ENCODE measurements at places on chromosomes 7 and 10.

- DNase-seq, result no peak
Observed at GRCh38 chr7:276230-276835, 13.6 kb upstream of the FOXL3 start.

DNA sequence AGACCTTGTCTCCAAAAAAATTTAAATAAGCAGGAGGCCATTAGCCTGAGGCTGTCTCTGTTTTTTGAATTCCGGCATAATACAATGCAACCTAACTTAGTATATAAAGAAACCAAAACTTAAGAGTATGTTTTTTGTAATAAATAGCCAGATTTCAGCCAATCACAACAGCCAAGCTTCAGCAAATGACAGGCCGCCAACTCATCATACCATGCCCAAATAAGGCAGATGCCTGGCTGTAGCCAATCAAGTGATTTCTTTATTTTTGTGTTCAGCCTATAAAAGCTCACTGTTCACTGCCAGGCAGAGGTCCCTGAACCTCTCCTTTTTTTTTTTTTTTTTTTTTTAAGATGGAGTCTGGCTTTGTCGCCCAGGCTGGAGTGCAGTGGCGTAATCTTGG, 12.7 kb upstream of the PURB start:
- DNase-seq, result no peak

GRCh38 chr10:78780551-78780961, 288.2 kb upstream of the ZMIZ1 start:
- DNase-seq, result no peak

DNA sequence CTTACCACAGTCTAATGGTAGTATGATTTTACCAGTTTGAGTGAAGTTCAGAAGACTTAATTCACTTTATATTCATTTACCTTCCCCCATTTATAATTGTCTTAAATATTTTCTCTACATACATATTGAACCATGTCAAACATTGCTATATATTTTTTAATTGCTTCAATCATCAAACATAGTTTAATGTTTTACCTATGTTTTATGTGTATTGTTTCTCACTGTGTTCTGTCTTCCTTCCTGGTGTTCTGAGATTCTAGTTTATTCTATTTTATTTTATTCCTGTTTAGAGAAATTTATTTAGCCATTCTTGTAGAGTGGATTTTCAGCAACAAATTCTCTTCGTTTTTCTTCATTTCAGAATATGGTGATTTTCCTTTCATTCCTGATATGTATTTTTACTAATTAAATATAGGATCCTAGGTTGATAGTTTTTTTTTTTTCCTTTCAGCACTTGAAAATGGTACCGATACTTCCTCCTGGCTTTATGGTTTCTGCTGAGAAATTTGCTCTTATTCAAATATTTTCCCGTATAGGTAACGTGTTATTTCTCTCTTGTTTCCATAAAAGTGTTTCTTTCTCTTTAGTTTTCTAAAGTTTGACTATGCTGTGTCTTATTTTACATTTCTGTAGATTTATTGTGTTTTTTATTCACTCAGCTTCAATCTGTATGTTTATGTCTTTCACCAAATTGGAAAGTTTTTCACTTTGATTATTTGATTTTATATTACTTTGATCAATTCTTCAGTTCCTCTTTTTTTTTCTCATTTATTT, 201.8 kb upstream of the AGR3 start:
- no peak for DNase-seq

- DNase-seq, result no peak
Observed at GRCh38 chr7:24214670-24215069, 69.3 kb upstream of the NPY start.

DNA sequence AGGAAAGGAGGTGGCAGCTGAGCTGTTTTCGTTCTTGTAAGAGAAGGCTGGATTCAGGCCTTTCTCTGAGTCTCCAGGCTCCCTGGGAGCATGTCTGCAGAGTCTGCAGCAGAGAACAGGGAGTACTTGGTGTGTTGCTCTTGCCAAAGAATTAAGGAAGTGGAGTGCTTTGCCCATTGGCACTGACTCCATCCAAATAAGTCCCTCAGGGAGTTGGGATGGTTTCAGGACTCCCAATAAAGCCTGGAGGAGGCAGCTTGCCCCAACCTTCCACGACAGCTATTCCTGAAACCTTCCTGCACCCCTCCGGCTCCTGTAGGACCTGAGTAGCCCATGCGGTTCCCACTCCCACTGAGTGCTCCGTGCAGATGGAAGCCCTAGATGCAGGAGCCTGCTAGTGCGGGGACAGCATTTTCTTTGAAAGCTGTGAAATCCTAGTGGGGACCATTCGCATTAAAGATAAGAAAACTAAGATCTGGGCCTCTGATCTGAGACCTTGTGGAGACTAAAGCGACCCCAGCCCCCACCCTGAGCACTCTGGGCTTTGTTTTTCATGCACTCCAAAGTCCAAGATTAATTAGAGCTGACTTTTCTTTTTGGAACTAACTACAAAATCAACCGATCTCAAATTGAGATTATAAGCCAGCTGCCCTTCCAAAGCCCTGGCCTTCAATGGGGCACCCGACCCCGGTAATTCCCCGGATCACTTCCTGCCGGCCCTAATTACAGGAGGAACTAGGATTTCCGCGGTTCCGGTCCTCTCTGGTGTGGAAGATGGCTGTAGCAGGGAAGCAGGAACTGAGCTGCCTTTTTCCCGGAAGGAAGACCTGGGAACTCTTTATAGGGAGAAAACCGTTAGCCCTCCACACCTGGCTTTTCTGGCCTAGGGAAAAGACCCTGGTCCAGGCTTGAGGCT, 110.2 kb downstream of the COL13A1 start:
- no peak for DNase-seq

DNA sequence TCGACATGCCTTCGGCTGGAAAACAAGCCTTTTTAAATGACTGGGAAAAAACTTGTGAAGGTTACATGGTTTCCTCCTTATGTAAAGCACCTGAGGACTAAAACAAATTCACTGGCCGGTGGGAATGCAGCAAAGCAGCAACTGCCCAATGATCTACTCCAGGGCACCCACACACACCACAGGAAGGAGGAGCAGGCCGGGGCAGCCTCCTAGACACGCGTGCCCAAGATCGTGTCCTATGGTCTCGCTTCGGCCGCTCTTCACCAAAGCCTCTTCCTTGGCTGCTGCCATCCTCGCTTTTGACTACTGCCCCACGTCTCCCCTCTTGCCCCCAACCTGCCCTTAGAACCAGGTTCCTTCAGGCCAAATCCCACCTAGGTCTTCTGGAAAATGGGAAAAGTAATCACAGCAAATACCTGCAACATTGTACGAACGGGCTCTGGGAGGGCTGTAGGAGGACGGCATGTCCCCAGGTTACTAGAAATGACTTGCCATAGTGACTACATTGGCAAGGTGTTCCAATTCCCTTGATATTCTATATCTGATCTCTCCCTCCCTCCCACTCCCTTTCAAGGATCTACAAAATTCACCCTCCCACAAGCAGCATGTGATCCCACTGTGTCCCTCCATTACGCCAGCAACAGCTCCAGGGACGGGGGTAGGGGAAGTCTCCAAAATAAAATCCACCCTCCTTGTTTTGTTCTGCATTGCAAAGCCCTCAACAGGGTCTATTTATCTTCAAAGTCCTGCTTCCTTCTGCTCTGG, 84.9 kb downstream of the RNF216 start:
- DNase-seq, result no peak

- no peak for DNase-seq
Observed at GRCh38 chr10:87865241-87865881, 1.9 kb downstream of the PTEN start.

DNA sequence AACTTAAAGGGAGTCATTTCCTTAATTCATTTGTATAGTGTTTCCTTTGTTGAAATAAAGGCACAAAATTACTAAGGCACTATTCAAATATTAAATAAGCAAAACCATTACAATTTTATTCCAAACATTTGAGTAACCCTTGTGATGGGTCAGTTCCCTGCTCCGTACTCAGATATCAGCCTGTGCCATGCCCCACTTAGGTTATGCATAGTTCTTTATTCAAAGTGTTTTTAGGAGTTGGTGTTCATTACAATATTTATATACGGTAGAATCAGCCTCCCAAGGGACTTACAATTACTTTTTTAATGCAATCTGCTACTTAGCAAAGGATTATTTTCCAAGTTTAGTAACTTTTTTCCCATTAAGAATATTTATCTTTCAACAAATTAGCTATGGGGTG, 119.3 kb upstream of the SEMA3D start:
- DNase-seq, result no peak

DNA sequence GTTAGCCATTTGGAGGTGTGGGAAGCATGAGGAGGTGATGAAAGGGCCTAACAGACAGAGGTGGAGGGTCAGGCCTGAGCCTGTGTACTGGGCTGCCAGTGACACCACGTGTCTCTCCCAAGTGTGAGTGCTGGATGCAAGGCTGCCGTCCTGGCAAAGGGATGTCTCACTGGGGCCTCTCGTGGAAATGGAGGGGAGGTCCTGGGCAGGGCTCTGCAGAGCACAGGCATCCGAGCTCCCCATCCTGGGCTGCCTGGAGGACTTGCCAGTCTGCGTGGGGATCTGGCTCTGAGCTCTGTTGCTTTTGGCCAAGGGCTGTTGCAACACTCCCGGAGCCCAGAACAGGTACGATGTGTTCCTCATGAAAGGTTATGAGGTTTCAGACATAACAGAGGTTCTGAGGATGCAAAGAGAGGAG, 77.3 kb downstream of the GRK5 start:
- DNase-seq, result no peak

DNA sequence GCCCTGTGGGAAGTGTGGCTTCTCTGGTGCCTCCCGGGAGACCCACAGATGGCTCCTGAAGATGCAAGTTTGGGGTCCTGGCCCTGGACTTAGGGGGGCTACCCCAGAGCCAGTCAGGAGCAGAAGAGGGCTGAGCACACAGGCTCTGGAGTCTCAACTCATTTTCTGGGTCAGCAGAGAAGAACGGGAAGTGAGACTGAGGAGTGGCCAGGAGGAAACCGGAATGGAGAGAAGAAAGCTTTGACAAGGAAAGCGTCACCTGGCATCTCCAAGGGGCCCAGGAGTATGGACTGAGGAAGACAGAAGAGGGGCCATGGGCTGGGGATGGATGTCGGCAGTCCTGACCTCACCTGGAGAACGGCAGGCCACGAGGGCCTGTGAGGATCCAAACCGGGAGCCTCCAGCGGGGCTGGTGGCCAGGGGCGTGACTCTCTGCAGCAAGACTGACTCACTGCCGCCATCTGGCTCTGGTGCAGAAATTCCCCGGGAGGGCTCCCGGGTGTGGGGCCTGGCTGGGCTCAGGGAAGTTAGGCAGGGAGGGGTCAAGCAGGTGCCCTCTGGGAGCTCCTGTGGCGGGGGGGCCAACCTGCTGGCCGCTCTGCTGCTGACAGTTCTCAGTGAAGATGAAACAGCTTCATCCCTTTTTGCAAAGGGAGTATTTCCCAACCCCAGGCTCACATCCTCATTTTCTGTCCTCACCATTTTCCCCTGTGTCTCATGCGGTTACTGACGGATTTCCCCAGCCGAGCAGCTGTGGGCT, 23.6 kb downstream of the DAGLB start:
- no peak for DNase-seq

GRCh38 chr7:100469227-100470044, 5.4 kb upstream of the SPACDR start:
- no peak for DNase-seq

DNA sequence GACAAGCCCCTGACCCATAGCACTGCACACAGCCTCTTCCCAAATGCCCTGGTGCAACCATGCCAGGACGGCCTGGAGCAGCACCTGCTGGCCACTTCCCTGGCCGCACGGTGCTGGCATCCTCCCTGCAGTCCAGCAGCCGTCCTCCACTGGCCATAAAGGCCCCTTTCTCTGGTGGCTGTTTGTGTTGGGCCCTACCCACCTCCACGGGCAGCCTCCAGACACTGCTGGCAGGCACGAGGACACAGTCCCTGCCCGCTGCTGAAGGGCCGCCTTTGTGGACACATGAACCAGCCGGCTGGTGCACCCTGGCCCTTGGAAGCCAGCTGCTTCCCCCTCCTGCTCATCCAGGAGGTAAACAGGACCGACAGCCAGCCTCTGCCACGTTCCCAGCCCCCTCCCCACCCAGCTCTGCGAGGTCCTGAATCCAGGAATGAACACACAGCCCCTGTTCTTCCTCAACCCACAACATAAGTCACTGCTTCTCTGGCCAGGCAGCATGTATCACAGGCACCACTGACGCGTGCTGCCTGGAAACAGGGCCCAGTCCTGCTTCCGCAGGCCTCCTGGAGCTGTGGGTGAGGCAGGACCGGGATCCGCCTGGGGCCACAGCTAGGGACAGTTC, 43.8 kb downstream of the SPOCK2 start:
- DNase-seq, result no peak

GRCh38 chr7:93890464-93891068, at the start of gene TFPI2:
TFPI2 (minus strand) TSS chr7:93890753; CDS start chr7:93890678, 75 bp downstream.
- no peak for DNase-seq

GRCh38 chr7:44172352-44172751, 16.9 kb downstream of the GCK start:
- DNase-seq, result no peak

- peak; percentile 51 for DNase-seq
Observed at GRCh38 chr10:79487296-79488194, 24.8 kb upstream of the EIF5AL1 start.

DNA sequence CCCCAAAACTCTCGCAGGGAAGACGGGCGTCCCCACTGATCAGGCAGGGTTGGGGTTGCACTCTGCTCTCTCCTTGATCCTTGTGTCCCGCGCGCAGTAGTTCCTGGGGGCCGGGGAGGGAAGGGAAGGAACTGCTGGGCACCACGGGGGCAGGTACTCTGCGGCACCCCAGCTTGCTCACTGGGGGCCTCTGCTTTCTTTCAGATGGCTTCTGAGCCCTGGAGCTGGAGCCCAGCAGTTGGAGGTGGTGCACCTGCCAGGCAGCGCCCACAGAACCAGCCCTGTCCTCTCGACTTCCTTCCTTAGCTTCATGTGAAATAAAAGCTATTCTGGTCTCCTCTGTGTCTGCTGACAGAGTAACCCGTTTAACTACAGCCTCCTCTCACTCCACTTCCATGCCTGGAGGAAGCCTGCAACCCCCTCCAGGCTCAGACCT, 12.2 kb downstream of the PLAC9 start:
- no peak for DNase-seq

- DNase-seq, result no peak
Observed at GRCh38 chr10:92464364-92464763, 109.5 kb downstream of the IDE start.

DNA sequence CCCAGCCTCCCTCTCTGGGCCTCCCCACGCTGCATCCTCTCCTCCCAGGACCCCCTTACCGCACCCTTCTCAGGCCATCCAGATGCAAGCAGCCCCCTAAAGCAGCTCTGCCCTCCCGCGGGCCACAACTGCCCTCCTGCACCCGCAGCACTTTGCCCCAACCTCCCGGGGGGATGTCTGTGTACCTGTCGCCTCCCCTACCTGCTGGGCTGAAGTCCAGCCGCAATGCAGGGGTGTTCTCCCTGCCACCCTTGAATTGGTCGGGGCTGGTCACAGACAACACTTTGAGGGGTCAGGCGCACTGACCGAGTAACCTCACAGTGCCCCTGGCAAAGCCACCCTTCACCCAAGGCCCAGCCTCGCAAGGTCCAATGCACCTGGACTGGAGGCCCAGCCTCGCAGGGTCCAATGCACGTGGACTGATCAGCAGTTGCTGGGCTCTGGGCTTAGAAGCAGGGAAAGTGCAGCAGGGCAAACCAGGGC, 8.3 kb upstream of the CALML5 start:
- DNase-seq, result no peak
